ENCODE measurements at places on chromosomes 1 and 21.
A peak's percentile ranks its signal among the peaks of the same experiment; 100 is the strongest.

- H3K4me1 ChIP-seq, result no peaks in the 10 kb centered on the region
- H3K4me3 ChIP-seq, result no peak overlapping the region
- DNase-seq, result no peak
- H3K27ac ChIP-seq, result no peak overlapping the region
Observed at GRCh38 chr1:96660503-96660902, 61.1 kb upstream of the PTBP2 start.

GRCh38 chr21:45572783-45573451 is 30.7 kb upstream of the SLC19A1 start:
- H3K4me3 ChIP-seq, result no peak overlapping the region
- peak overlapping the region; percentile 64 for H3K27ac ChIP-seq
- H3K4me1 ChIP-seq, result peaks cover 42% of the 10 kb centered on the region
- H3K36me3 ChIP-seq, result no peaks in the 10 kb centered on the region
- no peak for DNase-seq

- peaks cover 16% of the 10 kb centered on the region for H3K4me1 ChIP-seq
- no peak for DNase-seq
- H3K4me3 ChIP-seq, result no peak overlapping the region
- H3K36me3 ChIP-seq, result no peaks in the 10 kb centered on the region
- H3K27ac ChIP-seq, result no peak overlapping the region
Observed at GRCh38 chr1:53480678-53481077, 21.5 kb downstream of the DMRTB1 start.

GRCh38 chr1:145962157-145963102 is 1.9 kb downstream of the ANKRD34A start:
- H3K4me3 ChIP-seq, result peak overlapping the region; percentile 94
- peaks cover 3% of the 10 kb centered on the region for H3K36me3 ChIP-seq
- peaks cover 61% of the 10 kb centered on the region for H3K27me3 ChIP-seq
- peaks cover 64% of the 10 kb centered on the region for H3K4me1 ChIP-seq
- peak; percentile 28 for DNase-seq
- H3K27ac ChIP-seq, result no peak overlapping the region

- no peak for DNase-seq
- no peaks in the 10 kb centered on the region for H3K4me1 ChIP-seq
- H3K36me3 ChIP-seq, result no peaks in the 10 kb centered on the region
- H3K27me3 ChIP-seq, result no peaks in the 10 kb centered on the region
- no peak overlapping the region for H3K4me3 ChIP-seq
Observed at GRCh38 chr1:187733232-187733631, 904.5 kb downstream of the PLA2G4A start.

DNA sequence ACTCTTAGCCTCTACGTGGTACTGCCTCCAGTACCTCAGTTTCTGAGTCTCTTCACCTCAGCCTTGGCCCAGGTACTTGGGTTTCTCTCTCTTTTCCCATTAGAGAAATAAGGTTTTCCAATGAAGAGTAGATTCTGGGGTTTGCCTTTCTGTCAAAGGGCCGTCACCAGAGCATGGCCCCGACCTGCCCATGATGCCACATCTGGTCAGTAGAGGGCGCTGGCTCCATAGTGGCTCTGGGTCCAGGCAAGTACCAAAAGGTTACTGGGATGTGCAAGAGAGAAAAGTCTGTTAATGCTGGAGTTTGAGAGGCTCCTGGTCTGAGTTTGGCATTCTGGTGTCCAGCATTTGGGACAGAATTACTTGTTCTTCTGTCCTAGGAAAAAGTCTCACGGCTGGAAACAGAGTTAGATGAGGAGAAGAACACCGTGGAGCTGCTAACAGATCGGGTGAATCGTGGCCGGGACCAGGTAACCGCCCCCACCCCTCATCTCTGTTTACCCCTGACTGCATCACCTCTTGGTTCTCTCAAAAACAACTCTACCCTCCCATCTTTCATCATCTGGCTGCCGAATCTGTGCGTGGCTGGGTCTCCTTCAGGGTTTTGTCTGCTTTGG is 5.3 kb upstream of the TUFT1 start:
- no peaks in the 10 kb centered on the region for H3K36me3 ChIP-seq
- no peak overlapping the region for H3K27ac ChIP-seq
- peaks cover 3% of the 10 kb centered on the region for H3K27me3 ChIP-seq
- peaks cover 14% of the 10 kb centered on the region for H3K4me1 ChIP-seq

DNA sequence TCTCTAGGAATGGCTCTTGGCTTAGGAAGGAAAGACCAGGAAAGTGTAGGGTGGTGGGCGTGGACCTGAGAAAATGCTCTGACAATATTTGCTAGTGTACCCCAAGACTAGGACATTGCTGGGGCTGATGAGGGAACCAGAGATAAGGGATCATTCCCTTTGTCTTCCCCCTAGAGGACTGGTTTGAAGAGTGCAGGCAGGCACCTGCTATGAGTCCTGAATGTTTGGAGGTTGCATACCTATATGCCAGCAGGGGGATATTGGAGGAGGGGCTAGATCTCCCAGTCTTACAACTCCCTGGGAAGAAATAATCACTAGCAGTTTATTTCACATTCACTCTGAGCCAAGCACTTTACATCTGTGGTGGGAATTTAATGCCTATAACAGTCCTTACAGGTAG is 6.0 kb upstream of the BCL10 start:
- H3K27ac ChIP-seq, result no peak overlapping the region
- no peaks in the 10 kb centered on the region for H3K36me3 ChIP-seq

DNA sequence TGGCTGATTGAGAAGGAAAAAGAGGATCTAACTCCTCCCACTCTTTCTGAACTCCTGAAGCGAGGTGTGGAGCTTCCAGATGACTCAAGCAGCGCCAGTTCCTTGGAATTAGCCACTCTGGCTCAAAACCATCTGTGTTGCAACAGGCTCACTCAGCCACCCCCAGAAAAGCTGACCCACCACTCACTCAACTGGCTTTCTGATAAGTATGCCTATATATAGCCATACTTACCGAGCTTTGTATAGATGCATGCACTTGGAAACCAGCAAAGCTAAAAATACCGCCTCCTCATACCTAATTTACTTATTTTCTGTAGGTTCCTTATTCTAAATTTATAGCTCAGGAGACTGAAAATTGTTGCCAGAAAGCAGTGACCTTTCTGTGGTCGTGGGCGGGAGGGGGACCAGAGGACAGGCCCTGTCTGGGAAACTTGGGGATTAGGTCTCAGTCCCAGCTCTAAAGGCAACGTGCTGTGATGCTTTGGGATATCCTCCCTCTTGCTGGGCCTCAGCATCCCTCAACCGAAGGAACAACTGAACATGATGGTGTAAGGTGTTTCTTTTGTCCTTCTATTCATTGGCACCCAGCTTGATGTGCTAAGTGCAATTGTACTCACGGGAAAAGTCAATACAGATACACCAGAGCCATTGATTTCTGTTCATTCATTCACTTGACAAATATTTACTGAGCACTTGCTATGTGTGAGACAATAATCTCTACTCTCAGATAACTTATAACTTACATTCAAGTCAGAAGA is 65.7 kb downstream of the NENF start:
- H3K4me3 ChIP-seq, result no peak overlapping the region
- peaks cover 4% of the 10 kb centered on the region for H3K27me3 ChIP-seq
- DNase-seq, result no peak
- H3K4me1 ChIP-seq, result peaks cover 16% of the 10 kb centered on the region
- no peak overlapping the region for H3K27ac ChIP-seq
- no peaks in the 10 kb centered on the region for H3K36me3 ChIP-seq

- no peak for DNase-seq
- H3K4me3 ChIP-seq, result no peak overlapping the region
- peaks cover 13% of the 10 kb centered on the region for H3K4me1 ChIP-seq
- H3K27me3 ChIP-seq, result no peaks in the 10 kb centered on the region
- H3K36me3 ChIP-seq, result no peaks in the 10 kb centered on the region
Observed at GRCh38 chr1:238652346-238652968, 733.9 kb upstream of the CHRM3 start.

- DNase-seq, result peak; percentile 64
- peak within 1 kb of the TSS; percentile 26 for H3K27ac ChIP-seq
- H3K4me3 ChIP-seq, result peak within 1 kb of the TSS; percentile 98
- H3K4me1 ChIP-seq, result peaks cover 28% of the 10 kb centered on the region
- H3K27me3 ChIP-seq, result peaks cover 53% of the 10 kb centered on the region
Observed at GRCh38 chr1:31412732-31413404, at the start of gene SERINC2. TSS of gene SERINC2 (plus strand) at chr1:31413213. CDS start at chr1:31413266, 53 bp downstream.

DNA sequence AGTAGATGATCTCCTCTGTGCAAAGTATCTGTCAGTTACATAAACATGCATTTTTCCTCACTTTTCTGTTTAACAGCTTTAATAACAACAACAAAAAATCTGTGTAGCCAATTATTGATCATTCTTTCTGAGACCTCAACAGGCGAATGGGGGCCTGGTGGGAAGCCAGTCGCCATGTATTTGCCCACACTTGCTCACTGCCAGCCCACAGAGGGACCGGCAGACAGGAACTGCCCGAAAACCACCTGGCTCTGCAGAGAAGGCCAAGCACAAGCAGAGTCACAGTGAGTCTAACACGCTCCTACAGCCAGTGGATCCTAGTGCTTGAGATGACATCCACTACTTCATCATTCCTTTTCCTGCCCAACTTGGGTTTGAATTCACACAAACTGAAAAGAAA is 56.1 kb downstream of the NPHP4 start:
- no peak for DNase-seq
- no peak overlapping the region for H3K27ac ChIP-seq
- peaks cover 28% of the 10 kb centered on the region for H3K4me1 ChIP-seq

GRCh38 chr1:3767328-3767925 is 5.1 kb upstream of the SMIM1 start:
- no peak for DNase-seq
- H3K4me1 ChIP-seq, result peaks cover 18% of the 10 kb centered on the region
- H3K36me3 ChIP-seq, result no peaks in the 10 kb centered on the region
- H3K27ac ChIP-seq, result no peak overlapping the region
- no peak overlapping the region for H3K4me3 ChIP-seq
- peaks cover 26% of the 10 kb centered on the region for H3K27me3 ChIP-seq

DNA sequence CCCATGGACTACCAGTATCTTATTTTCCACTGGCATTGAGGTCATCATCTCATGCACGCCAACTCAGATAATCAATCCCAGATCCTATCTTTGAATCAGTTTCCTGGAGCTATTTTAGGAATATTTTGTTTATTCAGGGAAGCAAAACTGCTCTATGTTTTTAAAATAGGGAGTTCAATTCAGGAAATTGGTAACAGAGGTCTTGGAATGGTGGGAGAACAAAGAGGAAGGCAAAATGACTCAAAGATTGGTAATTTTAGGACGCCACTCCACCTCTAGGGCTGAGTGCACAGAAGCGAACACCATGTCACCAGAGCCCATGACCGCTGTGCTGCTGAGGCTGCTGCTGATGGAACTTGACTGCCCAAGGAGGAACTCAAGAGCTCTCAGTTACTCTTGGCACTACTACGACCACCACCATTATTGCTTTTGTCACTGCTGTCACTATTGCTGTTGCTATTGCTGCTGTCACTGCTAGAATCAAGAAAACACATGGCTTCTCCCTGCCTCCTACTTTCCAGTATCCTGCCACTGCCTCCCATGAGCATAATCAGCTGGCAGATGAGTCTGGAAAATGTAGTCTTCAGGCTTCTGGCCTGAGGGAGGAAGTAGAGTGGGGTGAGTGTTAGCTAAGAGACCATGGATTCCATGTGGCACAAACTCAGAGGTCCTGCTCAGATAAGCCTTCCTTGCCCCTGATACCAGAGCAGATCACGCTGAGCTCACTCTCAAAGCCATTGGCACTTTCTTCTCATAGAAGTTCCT is 71.6 kb upstream of the CNIH3 start:
- DNase-seq, result no peak
- H3K27ac ChIP-seq, result no peak overlapping the region
- H3K4me1 ChIP-seq, result peaks cover 9% of the 10 kb centered on the region
- H3K36me3 ChIP-seq, result peaks cover 4% of the 10 kb centered on the region

DNA sequence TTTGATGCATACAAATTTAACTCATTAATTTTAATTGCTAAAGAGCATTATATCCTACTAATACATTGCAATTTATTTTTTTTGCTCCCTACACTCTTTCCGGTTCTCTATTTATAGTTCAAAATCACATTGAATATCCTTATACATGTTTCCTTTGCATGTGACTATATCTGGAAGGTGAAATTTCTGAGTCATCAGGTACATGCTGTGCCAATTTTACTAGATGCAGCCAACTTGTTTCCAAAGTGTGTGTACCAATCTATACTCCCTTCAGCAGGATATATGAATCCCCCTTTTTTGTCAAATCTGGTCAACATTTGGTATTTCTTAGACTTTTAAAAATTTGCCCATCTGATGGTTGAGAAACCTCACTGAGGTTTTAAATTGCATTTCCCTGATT is 602.9 kb upstream of the CAMK1G start:
- no peaks in the 10 kb centered on the region for H3K36me3 ChIP-seq
- no peaks in the 10 kb centered on the region for H3K4me1 ChIP-seq
- no peaks in the 10 kb centered on the region for H3K27me3 ChIP-seq
- DNase-seq, result no peak
- H3K4me3 ChIP-seq, result no peak overlapping the region

Data from nephron progenitor cell (in vitro differentiated cells).